BJ (cell line): ENCODE measurements at places on chromosomes 3 and 15. TPM values are rescaled to one million over a fixed set of nuclear protein-coding genes. Genes with fewer than 3 reads are reported as not detected.

DNA sequence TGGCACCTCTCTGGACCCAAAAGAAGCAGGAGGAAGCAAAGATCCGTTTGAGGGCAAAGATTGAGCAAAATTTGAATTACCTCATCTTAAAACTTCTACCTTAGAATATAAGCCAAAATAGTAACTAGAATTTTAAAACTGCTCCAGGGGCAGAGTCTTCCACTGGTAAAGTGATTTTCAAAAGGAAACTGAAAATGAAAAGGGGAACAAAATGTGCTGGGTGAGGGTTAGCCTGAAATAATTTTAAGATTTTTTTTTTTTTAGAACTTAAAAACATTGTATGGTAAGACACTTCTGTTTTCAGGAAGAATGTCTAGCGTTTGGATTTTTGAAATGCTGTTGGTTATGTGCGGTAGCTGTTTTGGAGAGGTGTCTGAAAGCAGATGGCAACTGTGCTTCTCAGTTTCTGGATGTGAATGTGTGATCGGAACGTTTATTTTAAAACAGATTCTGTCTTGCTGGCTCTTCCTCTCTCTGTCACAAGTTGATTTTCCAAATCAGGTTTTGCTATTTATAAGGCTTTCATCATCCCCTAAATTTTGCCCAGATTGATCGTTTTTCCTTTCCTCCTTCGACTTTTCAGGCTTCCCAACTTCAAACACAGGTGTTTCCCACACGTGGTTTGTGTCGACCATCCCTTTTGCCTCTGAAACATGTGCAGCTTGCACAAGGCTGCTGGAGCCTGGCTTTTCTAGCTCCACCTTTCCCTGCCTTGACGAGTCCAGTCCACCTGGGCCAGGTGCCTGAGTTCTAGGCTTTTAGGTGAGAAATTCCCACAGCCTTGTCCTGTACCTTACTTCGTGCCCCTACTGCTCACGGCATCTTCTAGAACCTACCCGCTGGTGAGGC is 3.3 kb downstream of the LRRK1 start:
- no peak for DNase-seq

The PAK6 gene
- not detected in 2 replicates for polyA plus RNA-seq

DNA sequence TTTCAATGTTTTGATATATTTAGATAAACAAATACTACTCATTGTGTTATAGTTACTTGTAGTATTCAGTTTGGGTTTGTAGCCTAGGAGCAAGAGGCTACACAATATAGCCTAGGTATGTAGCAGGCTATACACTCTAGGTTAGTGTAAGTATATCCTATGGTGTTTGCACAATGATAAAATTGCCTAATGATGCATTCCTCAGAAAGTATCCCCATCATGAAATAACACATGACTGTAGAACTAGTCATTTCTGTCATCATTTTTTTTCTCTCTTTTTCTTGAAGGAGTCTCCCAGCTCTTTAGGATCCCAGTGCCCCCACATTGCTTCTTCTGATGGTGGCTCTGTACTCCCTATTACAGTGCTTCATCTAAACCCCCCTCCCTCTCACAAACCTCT is 157.7 kb upstream of the CADPS start:
- DNase-seq: no peak

GRCh38 chr15:31470756-31471155 is 144.1 kb downstream of the KLF13 start:
- DNase-seq: no peak

DNA sequence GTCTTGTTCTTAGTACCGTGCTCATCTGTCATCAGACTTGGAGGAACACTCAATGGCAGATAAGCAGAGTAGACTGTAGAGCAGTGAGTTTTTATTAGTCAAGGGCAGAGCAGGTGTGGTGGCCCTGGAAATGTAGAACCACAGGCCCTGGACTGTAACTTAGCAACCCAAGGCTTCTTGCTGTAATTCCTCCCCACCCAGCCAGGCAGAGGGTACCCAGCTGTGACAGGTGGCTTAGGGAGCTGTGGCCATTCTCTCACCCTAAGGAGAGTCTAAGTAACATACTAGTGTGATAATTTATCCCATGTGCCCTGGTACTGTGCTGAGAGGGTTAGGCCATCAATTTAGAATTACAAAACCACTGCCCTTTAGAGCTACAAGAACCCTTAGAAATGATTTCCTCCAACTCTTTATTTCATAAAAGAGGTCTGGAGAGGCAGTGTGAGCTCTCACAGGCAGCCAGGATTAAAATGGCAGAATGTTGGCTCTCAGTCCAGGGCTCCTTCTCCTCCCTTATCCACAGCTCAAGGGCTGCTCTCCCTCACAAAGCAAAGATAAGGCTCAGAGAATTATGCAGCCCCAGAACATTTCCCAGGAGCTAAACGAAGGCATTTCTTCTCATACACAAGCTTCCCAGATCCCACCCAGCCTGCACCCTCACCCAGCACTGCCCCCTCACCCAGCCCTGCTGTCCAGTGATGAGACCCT is 3.0 kb downstream of the POMGNT2 start:
- DNase-seq: no peak
